GM04503 (cell line): ENCODE measurements at places on chromosomes 1 and 21.

GRCh38 chr1:197955486-197956394 is 38.6 kb downstream of the LHX9 start:
- DNase-seq = peak; percentile 31

GRCh38 chr21:45286671-45287437 is 841 bp downstream of the POFUT2 start:
- no peak for DNase-seq

DNA sequence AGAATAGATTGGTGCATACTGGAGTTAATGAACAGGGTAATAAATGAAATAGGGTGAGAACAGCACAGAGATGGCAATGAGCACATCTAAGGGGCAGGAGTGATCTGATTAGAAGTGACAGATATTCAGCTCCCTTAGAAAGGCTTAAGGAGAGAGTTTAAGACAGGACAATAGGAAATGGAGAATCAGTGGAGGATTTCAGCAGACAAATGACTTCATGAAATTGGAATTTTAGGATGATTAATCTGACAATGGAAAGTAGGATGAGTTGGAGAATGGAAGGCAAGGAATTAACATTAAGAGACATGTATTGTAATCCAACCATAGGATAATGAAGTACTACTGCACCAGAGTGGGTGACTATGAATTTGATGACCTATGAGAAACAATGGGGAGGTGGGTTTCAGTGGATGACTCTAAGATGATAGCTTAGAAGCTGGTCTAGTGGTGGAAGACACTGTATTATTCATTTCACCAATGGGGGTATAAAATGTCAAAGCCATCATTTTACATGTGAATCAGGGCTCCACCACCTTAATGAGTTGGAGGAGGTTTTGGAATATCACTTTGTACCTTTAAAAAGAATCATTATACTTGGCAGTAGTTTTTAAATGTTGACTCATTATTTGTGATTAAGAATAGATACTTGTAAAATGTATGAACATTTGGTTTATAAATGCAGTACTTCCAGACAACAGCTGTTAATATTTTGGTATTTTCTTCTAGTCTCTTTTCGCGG is 139.1 kb downstream of the PLA2G4A start:
- DNase-seq = no peak

DNA sequence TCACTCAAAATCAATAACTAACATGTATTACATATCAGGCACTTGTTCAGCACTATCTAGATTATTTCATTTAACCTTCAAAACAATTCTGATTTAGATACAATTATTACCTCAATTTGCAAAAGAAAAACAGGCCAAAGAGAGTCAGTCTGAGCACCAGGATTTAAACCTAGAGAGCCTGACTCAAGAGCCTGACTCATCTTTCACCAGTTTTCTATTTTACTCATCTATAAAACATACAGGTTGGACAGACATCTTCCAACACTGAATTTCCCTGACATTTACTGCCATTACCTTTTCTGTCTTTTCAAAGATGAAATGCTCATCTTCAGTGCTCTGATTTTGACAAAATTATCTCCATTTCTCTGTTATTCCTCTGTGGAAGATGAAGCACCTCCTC is 116.5 kb downstream of the MRPL39 start:
- DNase-seq = no peak

DNA sequence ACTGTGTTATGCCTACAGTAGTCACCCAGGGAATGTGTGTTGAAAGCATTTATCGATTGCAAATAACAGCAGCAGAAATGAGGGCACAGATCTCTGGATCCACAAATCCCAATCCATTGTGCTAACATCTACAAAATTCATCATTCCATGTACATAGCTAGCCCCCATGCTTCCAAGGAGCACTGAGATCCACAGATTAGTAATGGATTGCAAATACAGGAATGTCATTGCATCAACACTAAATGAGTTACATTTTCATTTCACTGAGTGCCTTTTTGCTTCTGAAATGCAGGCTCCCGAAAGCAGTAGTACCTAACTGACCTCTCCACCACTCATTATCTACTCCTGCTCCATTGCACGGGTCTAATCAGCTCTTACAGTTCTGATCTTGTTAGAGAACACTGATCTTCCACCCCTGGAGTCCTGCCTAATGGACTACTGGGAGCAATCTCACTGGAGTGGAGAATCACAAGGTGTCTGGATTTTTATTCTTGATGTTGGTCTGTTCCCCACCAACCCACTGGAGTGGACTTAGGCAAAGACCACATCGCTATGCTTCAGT is 30.5 kb downstream of the ASTN1 start:
- no peak for DNase-seq

GRCh38 chr1:170198090-170198489 is 52.3 kb downstream of the NTMT2 start:
- no peak for DNase-seq

DNA sequence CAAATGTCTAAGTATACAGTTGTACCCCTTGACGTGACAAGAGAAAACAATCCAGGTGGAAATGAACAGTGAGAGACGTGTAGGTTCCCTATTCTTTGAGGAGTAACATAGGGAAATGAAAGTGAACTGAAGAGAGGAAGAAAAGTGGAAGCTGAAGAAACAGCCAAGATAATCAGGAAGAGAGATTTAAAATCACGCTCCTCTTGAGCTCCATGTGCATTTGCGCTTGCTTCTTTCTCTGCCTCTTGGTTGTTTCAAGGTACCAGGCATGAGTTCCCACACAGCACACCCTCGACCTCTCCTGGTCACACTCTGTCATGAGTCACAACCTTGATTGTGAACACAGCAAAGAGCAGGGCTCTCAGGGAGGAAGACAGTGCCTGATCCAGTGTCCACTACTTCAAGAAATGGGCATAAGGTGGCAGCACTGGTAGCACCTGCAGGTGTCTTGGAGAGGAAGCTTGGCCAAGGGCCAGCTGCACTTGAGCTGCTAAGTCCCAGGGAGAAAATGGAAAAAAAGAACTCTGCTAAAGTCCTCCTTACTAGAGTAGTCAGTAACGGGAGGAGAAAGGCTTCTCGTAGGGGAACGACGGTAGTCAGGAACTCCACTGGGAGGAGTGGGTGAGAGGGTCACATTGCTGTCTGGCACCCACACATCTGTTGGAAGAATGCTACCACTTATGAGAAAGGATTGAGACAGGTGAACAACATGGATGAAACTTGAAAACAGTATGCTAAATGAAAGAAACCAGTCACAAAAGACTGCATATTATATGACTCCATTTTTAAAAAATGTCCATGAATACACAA is 18.3 kb upstream of the ARID1A start:
- DNase-seq = no peak

- no peak for DNase-seq
These were observed 158.9 kb upstream of the PROX1 start for GRCh38 chr1:213828867-213829266.

GRCh38 chr1:201893431-201893830 is 4.7 kb downstream of the SHISA4 start:
- DNase-seq = no peak

GRCh38 chr1:228429007-228429406 is 12.3 kb upstream of the TRIM17 start:
- no peak for DNase-seq

DNA sequence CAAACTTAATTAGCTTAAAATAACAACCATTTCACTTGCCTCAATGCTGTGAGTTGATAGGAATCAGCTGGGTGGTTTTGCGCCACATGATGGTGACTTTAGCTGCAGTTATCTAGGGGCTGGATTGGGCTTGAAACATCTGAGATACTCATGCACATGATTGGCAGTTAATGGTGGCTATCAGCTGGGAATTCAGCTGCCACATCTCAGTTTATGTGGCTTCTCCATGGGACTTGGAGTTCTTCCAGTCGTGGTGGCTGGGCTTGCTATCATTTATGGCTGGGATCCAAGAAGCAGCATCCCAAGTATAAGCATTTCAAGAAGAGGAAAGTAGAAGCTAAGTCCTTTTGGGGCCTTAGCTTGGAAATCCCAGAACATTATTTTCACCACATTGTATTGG is 36.4 kb downstream of the PDC start:
- DNase-seq = no peak

DNA sequence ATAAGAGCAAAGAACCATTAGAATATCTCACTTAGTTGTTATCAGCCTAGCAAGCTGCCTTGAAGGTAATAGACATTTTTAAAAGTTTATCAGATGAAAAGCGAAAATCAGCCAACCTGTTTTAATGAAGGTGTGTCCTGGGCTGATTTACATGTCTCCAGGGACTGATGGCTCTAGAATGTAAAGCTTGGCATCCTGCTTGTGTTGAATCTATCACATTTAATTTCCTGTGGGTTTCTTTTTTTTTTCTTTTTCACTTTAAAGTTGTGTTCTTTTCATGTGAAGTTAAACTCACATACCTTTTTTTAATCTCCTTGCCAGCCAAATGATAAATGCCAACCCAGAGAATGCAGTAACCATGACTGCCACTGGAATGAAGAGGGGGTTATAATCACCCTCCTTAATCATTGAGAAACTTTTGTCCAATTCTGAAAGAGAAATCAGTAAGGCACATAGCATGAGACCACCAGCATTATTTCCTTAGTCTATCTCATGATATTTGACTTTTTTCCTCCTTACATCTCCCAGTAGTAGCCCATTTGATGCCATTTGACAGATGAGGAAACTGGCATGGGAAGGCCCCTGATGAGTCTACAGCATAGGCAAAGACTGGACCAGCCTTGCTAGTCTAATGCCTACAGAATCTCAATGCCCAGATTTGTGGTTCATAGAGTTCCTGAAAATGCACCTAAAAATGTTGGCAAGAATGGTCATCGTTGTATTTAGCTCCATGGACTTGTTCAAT is 10.0 kb downstream of the SELL start:
- no peak for DNase-seq
